D341Med (cell line): ENCODE measurements at places on chromosomes 4 and X.

DNA sequence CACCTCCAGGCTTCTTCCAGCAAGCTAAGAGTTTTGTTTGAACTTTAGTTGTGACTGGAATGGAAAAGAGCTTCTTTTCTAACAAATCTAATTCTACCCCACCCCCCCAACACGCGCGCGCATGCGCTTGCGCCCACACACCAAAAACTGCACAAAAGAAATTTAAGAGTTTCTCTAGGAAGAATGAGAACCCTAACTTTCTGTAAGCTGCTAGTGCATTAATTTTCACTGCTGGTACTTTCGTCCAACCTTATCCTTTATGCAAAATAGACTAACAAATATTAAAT is 9.0 kb upstream of the INTU start:
- DNase-seq: no peak

GRCh38 chr4:70110917-70111316 is 43.1 kb upstream of the PRR27 start:
- DNase-seq: no peak

- no peak for DNase-seq
Observed at GRCh38 chr4:112510291-112511092, 5.5 kb downstream of the NEUROG2 start.

DNA sequence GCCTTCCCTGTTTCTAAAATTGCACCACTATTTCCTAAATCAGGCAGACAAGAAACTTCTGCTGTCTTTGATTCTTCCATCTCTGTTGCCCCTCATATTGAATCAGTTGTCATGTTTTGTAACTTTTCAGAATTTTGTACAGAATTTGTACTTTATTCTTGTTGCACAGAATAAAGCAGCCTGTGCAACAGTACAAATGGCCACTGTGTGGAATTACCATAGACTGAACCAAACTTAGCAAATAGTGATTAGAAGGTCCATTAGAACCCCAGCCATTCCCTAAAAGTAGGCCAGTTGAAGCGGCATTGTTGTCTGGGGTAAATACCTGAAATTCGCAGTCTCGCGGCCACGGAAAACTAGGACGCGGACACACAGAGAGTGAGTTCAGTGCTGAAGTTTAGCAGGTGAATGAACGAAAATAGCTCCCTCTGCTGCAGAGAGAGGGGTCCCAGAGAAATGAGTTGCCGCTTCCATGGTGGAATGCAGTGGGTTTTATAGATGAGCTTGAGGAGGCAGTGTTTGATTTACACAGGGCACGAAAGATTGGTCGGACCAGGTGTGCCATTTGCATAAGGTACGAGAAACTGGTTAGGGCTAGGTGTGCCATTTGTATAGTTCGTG is 71.8 kb downstream of the C4orf33 start:
- DNase-seq: no peak

- DNase-seq: peak; percentile 67
Observed at GRCh38 chr4:107825072-107825824, 516 bp downstream of the SGMS2 start.

DNA sequence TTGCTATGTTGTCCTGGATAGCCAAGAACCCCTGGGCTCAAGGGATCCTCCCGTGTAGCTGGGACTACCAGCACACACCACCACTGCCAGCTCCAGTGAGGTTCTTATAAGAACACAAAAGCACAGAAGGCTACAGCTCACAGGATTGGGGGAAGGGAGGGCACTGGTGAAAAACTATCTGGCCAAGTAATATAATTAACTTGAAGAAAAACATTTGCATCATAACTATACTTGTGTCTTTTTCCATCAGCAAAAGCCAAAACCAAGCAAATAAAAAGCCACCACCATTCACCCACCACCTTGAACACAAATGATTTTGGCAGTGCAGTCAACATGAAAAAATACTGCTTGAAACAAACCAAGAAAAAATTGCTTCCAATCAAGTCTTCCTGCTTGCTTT is 188.2 kb downstream of the MAML3 start:
- no peak for DNase-seq

- no peak for DNase-seq
Observed at GRCh38 chr4:139764182-139764581, 98.6 kb downstream of the MGST2 start.

- DNase-seq: no peak
Observed at GRCh38 chr4:87118421-87118820, 102.0 kb downstream of the KLHL8 start.

DNA sequence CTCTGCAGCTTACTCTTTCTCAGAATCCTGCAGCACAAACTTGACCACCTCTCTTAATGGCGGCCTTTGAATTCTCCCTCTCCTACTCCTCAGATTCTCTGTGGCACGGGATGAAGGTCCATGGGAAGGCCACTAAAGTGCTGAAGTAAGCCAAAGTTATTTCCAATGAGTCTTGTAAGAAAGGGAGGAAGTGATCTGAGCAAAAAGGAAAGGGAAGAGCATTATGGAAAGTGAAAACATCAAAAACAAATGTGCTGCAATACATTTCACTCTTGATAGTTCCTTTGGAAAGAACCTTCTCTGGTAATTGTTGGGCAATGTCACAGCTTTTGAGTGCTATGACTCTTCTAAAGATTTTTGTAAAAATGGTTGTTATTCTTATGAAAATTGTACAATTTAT is 54.3 kb upstream of the CAMK2D start:
- DNase-seq: no peak

DNA sequence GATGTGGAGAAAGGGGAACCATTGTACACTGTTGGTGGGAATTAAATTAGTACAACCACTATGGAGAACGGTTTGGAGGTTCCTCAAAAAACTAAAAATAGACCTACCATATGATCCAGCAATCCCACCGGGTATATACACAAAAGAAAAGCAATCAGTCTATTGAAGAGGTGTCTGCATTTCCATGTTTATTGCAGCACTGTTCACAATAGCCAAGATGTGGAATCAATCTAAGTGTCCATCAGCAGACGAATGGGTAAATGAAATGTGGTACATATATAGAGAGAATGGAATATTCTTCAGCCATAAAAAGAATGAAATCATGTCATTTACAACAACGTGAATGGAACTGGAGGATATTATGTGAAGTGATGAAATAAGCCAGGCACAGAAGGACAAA is 208.1 kb downstream of the TRIML1 start:
- no peak for DNase-seq

GRCh38 chrX:11446336-11446735 is 153.1 kb downstream of the AMELX start:
- no peak for DNase-seq

DNA sequence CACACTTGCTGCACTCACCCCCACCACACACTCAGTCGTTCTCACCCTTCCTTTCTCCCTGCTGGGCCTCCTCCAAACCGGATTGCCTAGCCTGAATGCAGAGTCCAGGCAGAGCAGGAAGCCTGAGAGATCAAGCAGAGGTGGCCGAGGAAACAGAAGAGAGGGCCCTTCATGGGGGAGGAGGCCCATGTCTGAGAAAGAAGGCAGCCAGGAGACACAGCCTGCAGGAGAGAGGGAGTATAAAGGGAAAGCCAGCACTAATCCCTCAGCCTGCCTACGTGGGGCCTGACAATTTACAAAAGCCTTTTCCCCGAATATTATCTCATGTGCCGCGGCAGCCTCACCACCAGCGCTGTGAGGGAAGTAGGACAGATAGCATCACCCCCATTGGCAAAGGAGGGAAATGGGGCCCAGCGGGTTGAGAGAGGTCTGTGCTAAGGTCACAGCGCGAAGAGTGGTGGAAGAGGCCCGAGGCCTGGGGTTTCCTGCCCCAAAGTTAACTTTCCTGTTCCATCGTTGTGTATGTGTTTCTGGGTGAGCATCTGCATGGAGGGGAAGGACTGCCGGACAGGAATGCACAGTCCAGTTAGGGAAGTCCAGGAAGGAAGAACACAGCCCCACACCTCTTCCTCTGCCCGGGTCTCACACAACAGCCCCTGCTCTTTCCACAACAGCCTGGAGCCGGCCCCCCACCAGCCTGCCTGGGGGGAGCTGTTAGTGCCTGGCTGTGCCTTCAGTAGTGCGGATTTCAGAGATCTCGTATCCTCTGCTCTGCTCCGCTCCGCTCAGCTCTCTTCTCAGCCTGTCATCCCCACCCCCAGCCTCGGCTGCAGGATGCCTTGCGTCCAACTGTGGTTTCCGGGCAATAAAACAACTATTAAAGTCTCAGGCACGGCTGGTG is 50.9 kb upstream of the BCOR start:
- no peak for DNase-seq

DNA sequence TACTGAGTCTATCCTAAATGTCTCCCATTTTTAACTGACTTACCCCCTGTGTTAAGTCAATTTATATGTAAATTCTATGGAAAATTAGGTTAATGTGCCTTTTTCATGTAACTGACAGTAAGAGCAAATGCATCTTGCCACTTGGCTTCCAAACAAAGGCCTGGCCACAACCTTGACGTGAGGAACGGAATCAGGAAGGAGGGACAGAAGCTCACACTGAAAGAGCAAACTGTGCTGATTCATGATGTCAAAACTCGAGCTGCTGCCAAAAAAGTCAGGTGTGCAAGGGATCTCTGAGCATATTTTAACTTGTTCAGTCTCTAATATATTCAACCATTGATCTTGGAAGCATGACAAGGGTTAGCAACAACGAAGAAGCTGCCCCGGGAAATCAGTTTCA is 35.8 kb downstream of the GPM6A start:
- no peak for DNase-seq

DNA sequence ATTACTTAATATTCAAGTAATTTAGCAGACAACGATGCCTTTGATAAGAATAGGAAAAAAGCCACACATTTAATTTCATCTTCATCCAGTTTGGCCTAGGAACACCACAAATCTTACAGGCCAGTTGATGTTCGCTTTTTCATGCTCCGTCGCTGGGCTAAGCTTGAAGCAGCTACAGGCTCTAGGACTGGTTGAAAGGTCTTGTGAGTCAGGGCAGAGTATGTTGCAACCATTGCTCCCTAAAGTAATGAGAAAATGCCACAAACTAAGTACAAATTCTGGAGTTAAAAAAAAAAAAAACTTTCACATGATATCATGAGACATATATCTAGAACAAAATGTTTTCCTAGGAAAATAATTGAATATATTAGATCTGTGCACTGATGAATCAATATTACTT is 123.8 kb downstream of the RPS6KA6 start:
- no peak for DNase-seq

- DNase-seq: no peak
Observed at GRCh38 chr4:126572264-126572663, 1060.5 kb upstream of the INTU start.

DNA sequence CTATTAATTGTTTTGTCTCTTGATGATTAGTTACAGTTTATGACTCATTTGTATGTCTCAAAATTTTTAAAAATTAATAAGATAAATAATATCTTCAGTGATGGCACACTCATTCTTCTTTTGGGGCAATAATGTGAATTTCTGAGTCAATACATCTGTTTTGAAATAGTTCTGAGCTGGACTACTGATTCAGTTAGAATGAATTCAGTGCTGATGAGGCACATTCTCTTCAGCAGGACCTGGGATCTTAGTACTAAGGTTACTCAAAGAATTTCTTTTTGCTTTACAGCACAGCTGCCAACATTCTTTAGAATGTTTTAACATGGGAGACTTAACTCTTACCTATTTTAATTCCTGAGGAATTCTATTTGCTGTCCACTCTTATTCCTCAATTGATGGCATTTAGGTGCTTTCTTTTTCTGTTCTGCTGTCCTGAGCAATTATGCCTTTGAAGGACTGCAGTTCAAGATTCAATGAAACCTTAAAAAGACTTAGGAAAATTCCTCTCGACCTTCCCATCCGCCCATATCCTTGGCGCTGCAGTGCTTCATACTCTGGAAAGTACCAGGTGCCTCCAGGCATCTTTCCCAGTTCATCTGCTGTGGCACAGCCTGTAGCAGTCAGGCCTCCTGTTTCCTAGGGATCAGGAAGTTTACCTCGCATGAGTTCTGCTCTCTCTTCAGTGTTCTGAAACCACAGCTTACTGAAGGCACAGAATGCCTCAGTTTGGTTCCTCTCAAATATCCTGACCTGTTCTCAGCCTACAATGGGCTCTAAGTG is 213.7 kb downstream of the FSTL5 start:
- no peak for DNase-seq

DNA sequence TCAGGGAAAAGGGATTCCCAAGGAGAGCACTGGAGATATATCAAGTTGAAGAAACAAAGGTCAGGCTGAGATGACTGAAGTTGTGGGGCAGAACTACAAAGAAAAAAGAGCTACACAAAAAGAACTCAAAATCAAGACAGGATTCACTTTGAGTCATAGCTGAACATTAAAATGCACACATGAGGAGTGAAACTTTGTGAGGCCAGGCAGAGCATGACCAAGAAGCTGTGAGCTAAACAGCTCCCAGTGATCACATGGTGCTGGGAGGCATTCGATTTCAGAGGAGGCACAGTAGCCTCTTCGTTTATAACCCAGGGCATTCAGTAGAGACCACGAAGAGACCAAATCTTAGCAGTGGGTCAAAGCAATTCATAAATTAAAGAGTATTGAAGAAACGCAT is 145.3 kb downstream of the ATRX start:
- no peak for DNase-seq

DNA sequence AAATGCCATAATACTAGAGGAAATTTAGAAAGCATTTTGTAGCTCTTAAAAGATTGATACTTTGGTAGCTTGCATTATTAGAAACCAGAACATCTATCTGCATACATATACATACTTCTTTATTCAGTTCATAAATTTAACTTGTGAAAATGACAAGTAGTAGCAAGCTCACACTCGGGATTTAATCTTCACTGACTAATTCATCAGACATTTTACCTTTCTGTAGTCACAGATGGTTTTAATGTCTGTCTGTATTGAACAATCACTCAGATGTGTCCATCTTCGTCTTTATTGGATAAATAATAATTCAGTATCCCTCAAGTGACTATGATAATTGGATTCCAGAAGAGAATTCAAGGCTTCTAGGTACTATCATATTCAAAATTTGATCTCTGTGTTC is 232.3 kb downstream of the TENM3 start:
- DNase-seq: no peak
